ENCODE measurements at places on chromosomes 1 and 21.

GRCh38 chr21:33384841-33385331 lies 18.3 kb upstream of the IFNGR2 start:
- DNase-seq: no peak

DNA sequence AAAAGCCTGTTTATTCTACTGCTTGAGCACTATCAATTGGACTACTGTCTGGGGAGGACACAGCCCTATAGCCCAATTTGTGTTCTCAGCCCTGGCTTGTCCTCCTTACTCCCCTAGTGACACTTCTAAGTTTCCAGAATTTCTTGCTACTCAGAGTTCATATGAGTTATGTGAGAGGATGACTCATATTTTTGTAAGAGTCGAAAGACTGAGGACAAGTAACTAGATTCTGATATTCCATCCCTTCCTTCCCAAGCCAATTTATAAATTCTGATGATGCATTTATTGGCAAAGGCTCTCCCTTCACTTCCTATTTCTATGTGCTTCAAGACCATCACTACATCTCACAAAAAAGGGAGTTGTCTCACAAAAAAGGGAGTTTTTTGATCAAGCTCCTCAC lies 422.2 kb upstream of the DEPDC1 start:
- DNase-seq: no peak

DNA sequence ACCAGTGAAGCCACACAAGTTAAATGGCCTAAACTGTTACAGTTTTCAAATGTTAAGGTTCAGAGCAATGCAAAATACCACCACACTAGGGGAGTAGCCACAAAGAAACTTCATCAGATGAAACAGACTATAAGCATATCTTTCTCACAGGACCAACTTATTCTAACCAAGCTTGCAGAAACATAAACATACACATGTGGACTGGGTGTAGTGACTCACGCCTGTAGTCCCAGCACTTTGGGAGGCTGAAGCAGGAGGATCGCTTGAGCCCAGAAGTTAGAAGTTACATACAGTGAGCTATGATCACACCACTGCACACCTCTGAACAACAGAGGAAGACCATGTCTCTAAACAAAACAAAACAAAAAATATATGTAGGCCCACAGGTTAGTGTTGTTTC lies 17.3 kb downstream of the WDR47 start:
- DNase-seq: no peak

GRCh38 chr1:36455386-36455785 lies 5.1 kb upstream of the OSCP1 start:
- DNase-seq: no peak

- no peak for DNase-seq
These were observed 26.6 kb upstream of the CDC14A start for GRCh38 chr1:100325415-100326324.

DNA sequence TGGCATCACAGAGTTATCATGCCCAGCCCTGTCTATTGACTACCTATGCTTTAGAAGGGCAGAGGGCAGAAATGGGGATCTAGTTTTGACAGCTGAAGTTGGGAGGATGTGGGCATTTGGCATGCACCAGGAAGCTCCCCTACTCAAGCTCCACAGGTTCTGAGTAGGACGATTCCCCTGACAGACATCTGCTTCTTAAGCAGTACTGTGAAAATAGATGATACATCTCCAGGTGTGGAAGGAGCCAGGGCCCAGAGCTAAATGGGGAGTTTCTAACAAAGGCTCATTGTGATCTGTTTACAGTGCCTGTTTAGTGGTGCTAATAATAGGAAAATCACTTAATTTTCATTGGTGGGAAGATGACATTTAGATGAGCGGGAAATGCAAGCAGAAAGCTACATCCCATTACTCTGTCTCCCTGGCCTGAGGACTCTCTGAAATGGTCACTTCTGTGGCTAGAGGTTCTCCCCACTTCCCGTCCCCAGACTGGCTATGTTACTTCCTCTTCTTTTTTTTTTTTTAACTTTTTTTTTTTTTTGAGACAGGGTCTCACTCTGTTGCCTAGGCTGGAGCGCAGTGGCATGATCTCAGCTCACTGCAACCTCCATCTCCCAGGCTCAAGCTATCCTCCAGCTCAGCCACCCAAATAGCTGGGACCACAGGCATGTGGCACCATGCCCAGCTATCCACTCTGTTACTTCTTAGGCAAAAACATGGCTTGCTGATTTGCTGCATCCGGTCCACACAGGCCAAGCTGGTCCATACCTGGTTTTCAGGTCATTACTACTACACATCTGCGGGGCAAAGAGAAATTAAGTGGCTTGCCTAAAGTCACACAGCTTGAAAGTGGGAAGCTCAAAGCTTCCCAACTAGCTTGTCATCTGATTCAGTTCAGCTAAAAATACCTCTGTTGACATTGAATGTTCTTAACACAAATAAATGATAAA lies 23.2 kb upstream of the CNIH3 start:
- DNase-seq: peak; percentile 88

DNA sequence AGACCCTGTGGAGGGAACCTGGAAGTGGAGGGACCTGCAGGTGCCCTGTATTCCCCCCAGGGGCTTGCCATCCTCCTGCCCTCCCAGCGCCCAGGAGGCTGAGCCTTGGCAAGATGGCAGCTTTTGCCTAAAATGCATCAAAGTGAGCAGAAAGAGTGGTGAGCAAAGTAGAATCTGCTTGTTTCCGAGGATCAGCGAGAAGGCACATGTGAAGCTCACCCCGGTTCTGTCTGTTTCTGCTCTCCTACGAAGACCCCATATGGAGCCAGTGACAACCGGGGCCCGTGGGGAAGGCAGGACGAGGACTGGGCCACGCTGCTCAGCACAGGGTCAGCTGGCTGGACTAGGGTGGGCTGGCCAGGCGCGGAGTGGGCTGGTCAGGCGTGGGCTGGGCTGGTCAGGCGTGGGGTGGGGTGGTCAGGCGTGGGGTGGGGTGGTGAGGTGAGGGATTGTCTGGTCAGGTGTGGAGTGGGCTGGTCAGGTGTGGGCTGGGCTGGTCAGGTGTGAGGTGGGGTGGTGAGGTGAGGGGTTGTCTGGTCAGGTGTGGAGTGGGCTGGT lies 5.2 kb upstream of the FNDC10 start:
- no peak for DNase-seq

GRCh38 chr1:30880678-30881318 lies 27.8 kb downstream of the SDC3 start:
- no peak for DNase-seq

- no peak for DNase-seq
These were observed 26.1 kb downstream of the KRTAP20-3 start for GRCh38 chr21:30668776-30669175.

DNA sequence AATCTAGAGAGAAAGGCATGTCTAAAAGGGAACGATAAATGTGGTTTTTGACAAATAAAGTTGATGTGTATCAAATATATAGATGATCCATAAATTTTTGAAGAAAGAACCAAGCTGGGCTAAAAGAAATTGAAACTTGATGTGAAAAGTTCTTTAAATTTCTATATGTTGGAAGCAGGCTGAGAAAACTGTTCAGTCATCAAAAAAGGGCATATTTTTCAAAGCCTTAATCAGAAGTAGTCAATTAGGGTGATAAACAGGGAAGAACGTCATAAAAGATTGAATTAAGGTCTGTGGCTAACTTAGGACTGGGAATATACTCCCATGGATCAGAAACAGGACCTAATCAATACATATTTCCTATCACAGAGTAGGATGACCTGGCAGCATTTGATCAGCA lies 211.4 kb upstream of the ZRANB2 start:
- no peak for DNase-seq

- peak; percentile 35 for DNase-seq
These were observed 60.0 kb upstream of the C1orf105 start for GRCh38 chr1:172360511-172360910.

- no peak for DNase-seq
These were observed 127.1 kb upstream of the IPO9 start for GRCh38 chr1:201701831-201702230.

GRCh38 chr21:45742247-45742646 lies 98.7 kb downstream of the PCBP3 start:
- DNase-seq: no peak

DNA sequence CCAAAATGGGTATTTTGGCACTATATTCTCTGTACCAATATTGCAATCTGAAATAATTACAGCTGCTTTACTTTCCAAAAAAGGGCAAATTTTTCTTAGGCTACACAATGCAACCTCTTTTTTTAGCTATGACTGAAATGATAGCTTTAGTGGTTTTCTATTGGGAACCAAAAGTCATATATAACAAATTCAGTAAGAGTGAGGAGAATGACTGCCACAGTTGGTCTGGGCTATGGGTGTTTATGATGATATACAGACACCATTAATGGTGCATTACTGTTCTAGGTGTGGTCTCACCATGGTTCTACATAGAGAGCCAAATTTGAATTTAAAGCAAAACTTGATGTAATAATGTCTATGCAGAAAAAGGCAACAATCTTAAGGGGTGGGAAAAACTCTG lies 72.3 kb upstream of the PTBP2 start:
- DNase-seq: no peak

DNA sequence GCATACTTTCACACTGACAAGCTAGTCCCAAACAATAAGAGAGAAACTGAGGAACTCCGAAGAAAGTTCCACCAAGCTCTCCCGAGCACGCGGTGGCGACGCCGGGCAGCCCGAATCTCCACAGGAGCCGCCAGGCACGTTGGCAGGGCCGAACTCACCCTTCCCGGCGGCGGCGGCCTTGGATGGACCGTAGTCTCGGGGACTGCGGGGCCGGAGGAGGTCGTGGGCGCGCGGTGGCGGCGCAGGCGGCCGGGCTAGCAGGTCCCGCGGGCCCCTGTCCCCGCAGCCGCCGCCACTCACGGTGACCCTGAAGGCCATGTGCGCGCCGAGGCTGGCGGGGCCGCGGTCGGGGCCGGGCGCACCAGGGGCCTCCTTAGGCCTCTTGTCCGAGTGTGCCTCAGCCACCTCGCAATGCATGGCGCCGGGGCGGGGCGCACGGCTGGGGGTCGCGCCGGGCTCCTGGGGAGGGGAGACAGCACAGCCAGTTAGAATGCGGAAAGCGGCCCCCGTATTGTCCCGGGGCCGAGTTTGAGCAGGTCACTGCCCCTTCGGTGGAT lies 1.2 kb downstream of the GLIS1 start:
- no peak for DNase-seq
